GM20000 (cell line): ENCODE measurements at places on chromosomes 1 and 21.

GRCh38 chr1:21956720-21957552 lies 19.8 kb upstream of the HSPG2 start:
- no peak for DNase-seq

- DNase-seq = peak; percentile 35
These were observed 629 bp downstream of the CTNNBIP1 start for GRCh38 chr1:9909234-9910046.

- no peak for DNase-seq
These were observed 46.5 kb upstream of the CRNN start for GRCh38 chr1:152460529-152460899.

DNA sequence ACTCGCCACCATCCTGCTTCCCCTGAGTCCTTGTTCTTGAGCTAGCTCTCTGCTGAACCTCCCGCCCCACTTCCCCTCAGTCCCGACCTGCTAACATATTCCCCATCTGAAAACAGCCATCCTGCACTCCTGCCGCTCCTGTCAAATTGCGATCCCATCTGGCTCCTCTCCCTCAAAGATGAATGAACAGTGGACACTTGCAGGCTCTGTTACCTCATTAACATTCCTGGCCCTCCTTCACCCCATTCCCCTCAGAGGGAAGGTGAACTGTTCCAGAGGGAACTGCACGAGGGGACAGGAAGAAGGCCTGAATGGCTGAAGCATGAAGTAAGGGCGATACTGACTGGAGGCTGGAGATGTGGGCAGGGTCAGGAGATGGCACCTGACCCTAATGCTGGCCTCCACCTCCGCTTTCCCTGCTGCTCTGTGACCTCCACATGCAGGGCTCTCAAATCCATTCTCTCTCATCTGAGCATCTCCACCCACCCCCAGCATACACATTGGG lies 7.4 kb upstream of the CELSR2 start:
- DNase-seq = no peak

GRCh38 chr1:85245456-85245855 lies 14.0 kb downstream of the C1orf52 start:
- DNase-seq = no peak

DNA sequence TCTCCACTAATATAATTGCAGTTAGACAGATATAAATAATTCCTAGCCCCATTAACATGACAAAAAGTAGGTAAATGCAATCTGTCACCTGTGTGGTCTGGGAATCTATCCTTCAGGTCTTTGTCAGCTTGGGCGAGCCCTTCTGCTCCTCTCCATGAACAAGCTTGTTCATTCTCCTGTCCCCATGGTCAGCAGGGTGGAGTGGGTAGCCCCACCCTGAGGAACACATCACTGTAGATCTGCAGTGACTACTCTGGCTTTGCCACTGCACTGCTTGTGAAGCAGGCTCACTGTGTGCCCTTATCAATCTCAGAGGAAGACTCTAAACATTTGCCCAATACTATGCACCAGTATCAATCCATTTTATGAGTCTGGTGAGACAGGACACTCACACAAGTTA lies 279.0 kb downstream of the MATN1 start:
- DNase-seq = no peak

- no peak for DNase-seq
These were observed 1.6 kb downstream of the TUFT1 start for GRCh38 chr1:151541752-151542151.

DNA sequence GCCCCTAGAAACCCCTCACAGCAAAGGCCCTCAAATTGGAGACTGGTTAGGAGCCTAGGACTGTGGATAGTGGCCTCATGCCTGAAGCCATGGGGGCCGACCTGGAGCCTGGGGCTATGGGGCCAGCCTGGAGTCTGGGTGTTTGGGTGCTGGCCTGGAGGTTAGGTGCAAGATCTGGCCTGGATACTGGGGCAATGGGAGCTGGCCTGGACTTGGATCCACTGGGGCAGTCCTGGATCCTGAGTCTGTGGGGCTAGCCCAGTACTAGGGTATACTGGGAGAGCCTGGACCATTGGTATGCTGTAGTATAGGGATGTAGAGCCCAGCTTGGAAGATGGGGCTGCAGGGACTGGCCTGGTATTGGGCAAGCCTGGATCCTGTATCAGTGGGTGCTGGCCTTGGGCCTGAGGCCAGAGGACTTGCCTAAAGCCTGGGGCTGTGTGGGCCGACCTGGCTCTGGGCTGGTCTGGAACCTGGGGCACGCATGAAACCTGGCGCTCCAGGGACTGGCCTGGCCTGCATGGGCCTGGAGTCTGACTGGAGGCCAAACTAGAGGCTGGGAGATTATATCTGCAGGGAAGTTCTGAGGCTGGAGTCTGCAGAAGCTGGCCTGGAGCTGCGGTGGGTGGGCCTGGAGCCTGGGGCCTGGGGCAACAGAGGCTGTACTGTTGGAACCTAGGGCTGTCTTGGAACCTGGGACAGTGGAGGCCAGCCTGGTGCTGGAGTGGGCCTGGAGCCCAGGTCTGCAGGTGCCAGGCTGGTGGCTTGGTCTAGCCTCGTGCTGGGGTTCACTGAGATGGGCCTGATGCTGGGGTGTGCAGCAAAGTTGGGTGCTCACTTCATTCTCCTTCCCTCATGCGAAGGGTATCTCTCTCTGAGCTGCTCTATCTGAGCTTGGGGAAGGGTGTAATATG lies 12.6 kb upstream of the DENND1B start:
- DNase-seq = no peak

- DNase-seq = no peak
These were observed 25.0 kb upstream of the RD3 start for GRCh38 chr1:211517006-211517405.

DNA sequence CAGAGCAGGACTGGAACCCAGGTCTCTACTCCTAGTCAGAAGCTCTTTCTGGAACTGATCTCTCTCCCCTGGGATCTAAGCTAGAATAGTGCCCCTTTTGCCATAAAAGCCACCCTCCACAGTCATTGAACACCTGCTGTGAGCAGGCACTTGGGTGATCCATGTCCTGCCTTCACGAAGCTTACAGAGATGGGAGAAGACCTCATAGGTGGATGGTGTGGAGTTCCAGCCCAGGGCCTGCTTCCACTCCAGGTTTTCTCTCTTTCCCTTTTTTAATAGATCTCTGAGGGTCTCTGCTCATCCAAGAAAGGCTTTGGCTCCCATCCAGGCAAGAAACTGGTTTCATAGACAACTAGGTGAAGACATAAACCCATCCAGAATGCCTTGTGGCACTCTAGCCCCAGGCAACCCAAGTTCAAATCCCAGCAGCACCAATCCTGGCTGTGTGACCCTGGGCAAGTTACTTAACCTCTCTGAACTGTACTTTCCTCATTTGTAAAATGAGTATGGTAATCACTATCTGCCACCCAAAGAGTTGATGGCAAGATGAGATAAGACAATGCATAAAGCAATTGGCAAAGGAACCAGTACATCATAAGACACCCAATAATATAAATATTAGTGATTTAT lies 46.4 kb upstream of the TMEM51 start:
- no peak for DNase-seq

DNA sequence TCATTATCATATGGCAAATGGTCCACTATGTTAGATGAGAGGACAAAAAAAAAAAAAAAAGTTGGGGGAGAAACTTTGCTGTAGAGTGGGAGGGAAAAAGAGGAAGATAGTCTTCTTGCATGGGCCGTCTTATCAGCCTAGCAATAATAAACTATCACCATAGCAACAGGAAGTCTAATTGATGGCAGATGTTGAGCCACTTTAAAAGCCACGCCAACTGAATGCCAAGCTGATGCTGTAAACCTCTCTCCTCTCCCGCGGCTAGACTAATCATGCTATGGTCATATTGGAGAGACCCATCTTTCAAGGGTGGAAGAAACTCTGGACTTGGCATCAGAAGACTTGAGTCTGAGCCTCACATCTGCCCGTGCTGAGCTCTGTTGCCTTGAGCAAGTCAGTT lies 122.2 kb upstream of the HOOK1 start:
- DNase-seq = no peak

- no peak for DNase-seq
These were observed 475.0 kb upstream of the B3GALT2 start for GRCh38 chr1:193661385-193661784.

DNA sequence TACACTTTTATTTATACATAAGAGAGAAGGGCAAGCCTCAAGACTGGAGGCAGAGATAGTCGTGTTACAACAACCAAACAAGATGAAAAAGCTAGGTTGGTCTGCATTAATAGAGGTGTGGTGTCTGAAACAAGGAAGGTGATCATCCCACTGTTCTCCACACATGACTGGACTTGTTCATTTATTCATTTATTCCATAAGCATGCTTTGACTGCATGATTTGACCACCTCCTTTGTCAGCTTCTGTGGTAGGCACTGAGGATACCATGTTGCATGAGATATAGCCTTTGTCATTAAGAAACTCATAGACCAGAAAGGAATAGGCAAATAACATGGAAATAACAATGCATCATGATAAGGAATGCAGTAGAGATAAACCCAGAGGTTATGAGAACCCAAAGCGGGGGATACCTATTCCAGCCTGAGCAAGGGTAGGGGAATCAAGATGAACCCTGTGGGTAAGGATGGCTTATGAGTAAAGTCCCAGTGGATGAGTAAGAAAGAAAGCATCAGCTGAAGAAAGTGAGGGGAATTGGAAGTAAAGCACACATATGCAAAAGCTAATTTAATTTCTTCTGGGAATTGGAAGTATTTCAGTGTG lies 173.7 kb upstream of the FGGY start:
- DNase-seq = no peak

DNA sequence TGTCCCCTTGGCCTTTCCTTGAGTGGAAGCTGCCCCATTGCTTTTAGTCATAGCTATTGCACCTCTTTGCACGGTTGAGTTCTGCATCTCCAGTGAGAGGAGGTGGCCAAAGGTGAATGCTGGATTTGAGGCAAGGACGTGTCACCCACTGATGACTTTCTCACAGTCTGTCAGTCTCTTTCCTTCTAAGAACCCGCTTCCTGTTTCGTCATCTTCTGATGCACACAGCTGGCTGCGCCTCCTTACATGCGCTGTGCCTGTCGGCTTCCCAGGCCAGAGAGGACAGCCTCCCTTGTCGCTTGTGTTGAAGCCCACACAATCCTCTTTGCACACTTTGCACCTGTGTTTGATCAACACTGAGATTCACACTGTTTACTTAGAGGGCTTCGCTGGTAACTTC lies 41.8 kb upstream of the PWP2 start:
- peak; percentile 60 for DNase-seq

- no peak for DNase-seq
These were observed 65.1 kb downstream of the ALG14 start for GRCh38 chr1:95007687-95008086.

DNA sequence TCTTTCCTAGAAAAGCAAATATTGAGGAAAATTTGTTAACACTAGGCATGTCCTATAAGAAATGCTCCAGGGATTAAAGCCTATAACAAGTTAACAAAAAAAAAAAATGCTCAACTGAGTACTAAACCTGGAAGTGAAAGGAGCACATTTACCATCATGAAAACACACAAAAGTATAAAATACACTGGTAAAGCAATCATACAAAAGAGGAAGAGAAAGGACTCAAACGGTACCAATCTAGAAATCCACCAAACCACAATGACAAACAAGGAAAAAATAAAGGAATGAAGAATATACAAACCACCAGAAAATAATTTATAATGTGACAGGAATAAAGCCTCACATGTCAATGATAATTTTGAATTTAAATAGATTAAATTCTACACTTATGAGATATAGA lies 21.2 kb downstream of the CD1E start:
- DNase-seq = no peak

DNA sequence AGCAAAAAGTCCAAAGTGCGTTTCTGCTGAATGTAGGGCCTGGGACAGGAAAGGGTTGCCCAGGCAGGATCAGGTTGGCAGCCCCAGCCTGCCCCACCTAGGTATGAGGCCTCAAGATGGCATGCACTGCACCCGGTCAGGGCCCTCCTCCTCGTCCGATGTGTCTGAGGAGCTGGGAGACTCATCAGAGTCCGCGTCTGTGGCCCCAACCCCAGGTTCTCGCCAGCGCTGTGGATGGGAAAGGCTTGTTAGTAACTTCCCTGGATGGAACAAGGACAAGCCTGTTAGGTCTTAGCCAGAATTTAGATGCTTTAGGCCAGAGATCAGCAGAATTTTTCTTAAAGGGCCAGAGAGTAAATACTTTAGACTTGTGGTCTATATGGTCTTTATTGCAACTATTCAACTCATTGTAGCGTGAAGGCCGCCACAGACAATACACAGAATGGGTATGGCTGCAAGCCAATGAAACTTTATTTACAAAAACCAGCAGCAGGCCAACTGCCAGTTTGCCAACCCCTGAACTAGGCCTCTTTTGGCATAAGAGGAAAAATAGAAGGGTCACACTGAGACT lies 12.4 kb downstream of the PEA15 start:
- DNase-seq = no peak

- DNase-seq = no peak
These were observed 146.5 kb downstream of the SLC45A1 start for GRCh38 chr1:8464377-8464776.

- no peak for DNase-seq
These were observed 59.8 kb downstream of the KIRREL1 start for GRCh38 chr1:158053276-158053675.
